ENCODE measurements at places on chromosomes 1 and 21.
A peak's percentile ranks its signal among the peaks of the same experiment; 100 is the strongest.

GRCh38 chr1:165551469-165551868 lies 7.7 kb downstream of the LRRC52 start:
- DNase-seq: no peak

GRCh38 chr1:87878873-87879272 lies 550.2 kb downstream of the LMO4 start:
- DNase-seq: no peak

DNA sequence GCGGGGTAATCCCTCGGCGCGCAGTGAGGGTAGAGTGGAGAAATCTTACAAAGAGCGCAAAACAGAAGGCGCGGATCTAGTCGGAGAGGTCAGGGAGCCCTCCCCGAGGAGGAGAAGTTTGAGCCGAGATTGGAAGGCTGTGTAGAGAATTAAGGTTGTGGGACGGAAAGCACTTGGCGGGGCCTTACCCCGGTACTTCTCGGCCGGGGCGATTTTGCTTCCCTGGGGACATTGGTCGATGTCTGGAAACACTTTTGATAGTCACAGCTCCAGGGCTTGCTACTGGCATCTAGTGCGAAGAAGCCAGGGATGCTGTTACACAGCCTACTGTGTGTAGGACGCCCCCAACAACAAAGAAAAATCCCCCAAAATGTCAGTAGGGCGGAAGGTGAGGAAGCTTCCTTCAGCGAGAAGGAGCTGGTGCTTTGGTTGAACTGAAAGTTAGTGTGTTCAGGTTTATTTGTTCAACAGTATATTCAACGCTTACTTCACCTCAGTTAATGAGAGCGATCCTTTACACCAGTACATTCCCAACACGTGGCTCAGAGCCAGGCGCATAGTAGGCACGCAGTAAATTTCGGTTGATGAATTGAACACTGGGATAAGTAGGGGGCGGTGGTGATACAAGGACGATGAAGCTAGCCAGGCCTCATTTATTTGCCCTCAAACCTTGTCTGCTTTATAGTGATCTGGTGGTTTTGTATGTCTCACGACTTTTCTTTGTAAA lies 807 bp downstream of the CEP85 start:
- no peak for DNase-seq

- DNase-seq: no peak
Measured at GRCh38 chr1:235397733-235398132, 30.5 kb downstream of the TBCE start.

GRCh38 chr1:53600561-53600960 lies 138.4 kb downstream of the GLIS1 start:
- no peak for DNase-seq

- DNase-seq: no peak
Measured at GRCh38 chr1:204280099-204280961, 66.5 kb upstream of the GOLT1A start.

DNA sequence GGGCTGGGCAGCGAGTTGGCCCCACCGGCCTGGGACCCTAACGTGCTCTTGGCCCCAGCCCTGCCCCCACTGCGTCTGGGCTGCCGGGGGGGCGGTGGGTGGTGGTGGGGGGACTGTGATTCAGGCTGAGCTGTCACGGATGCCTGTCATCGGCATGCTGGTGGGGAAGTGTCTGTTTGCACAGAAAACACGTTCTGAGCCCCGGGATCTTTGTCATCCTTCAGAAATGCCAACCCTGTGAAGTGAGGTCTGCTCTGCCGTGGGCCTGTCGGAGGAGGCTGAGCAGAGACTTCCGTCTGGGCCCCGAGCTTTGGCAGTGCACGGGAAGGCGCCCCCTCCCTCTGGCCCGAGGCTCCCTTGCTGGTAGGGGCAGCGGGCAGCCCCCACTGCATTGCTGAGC lies 24.3 kb upstream of the PLCH2 start:
- peak; percentile 62 for DNase-seq

DNA sequence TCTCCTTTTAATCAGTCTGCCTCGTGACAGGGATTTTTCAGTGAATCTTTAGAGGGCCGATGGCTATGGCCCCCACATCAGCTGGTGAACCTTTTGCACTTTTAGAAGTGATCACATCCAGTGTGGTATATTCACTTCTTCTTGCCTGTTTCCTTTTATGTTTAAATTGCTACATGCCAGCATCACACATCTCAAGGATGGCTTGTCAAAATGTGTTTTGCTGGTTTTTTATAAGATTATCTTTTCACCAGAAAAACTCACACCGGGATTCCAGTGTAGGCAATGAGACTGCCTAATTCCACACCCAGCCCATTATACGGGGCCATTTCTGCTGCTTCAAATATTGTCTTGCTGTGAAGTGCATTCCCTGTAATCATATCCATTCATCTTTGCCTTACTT lies 1151.7 kb upstream of the ADGRL4 start:
- no peak for DNase-seq

DNA sequence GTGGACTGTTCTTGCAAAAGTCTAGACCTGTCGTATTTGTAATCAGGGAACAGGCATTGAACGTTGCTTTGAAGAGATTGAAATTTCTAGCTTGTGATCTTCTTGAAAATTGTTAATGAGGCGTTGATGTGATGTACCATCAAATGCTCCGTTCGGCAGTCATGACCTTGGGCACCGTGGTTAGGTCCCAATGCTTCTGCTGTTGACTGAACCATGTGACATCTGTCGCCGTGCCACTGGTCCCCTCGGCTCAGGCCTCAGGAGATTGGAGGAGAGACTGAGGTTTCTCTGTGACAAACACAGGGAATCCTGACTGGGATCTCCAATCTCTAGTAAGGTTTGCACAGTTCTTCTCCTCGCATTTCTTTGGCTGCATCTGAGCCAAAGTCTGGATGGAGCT lies 18.1 kb upstream of the KCNAB2 start:
- no peak for DNase-seq

GRCh38 chr1:217660353-217661062 lies 29.4 kb downstream of the SPATA17 start:
- no peak for DNase-seq

DNA sequence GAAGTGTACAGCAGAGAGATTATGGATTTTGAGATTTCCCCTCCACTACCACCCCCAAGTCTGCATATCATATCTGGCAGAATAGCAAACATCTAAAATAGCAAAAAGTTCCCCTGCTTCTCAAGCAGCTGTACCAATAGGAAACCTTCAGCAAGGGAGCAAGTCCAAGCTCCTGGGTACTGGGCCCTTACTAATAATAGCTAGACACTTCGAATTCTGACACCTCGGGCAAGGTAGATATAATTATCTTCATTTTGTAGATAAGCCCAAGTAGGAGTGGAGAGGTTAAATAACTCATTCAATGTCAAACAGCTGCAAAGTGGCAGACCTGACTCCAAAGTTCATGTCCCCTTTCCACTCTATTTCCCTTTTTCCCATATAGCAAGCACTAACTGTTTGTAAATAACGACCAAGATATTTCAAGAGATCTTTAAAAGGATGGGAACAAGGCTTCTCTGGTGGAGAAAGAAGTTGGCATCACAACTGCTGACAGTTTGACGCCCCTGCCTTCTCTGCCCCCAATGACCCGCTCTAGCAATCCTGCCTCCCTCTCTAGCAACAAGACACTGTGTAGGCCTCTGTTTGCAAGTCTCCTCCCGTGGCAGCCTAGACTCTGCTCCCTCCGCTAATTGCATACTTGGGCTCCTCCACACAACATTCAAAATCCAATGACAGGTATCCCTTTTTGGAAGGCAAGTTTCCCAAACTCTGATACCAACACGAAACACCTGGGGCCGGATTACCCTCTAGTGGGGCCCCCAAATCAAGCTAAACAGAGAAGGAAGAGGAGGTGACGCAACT lies 18.7 kb upstream of the ADAR start:
- DNase-seq: no peak

DNA sequence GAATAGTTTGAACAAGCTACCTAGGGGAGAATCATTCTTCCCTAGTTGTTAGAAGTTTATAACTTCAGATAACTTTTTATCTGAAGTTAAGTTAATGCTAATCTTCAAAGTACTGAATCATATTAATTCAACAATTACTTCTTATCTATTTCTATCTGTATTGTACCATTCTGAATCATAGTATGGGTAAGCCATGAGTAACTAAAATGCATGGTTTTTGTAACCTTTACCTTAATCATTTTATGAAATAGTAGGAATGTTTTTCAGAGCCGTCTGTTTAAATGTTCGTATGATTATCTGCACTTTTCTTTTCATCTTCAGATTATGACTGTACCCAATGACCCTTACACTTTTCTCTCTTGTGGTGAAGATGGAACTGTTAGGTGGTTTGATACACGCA lies 50.3 kb upstream of the MPC2 start:
- no peak for DNase-seq

DNA sequence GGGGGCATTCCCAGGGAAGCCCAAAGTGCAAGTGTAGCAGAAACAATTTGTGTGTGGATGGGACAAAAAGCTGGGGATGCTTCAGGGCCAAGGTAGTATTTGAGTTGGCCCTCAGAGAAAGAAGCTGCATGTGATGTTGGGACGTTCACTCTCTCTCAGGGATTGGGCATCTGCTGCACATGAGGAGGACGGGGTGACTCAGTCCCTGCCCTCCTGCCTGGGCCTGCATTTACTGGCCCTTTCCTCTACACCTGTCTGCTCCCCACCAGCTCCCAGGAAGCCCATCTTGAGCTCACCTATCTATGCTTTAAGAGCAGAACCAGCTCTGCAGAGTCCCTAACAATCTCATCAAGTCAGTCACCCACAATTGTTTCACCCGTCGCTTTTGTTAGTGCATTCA lies 23.5 kb upstream of the MPZL1 start:
- DNase-seq: no peak

DNA sequence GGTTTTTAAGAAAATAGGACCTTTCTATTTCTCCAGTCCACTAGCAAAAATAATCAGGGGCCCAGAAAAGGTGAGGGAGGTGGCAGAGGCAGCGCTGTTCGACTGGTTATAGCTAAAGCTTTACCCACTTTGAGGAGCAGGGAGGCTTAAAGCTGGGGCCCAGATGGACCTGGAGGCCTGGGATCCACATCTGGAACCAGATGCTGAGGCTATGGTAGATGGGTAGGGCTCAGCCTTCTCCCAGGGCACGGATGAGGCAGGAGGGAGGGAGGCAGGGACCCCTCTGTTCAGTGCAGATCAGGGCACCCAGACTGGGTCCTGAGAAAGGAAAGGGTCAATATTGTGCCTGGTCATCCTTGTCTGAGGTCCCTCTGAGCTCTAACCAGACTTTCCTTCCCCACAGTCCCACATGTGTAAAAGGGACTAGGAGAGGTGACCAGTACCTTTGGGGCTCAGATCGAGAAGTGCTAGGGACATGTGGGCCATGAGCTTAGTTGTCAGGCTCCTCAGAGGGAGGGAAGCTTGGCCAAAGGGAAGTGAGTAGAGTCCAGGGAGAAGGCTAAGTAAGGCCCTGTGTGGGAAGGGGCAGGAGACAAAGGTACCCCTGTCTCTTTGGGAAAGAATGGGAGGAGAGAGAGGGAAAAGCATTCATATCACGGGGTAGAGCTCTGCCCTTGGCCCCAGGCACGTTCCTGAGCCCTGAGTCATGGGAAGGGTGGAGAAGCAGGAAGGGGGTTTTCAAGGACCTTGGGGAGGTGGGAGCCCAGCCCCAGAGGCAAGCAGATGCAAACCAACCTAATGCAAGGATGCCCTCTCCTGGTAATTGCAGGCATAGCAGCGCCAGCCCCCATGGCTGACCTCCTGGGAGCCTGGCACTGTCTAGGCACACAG lies 15.4 kb downstream of the LMNA start:
- peak; percentile 78 for DNase-seq

DNA sequence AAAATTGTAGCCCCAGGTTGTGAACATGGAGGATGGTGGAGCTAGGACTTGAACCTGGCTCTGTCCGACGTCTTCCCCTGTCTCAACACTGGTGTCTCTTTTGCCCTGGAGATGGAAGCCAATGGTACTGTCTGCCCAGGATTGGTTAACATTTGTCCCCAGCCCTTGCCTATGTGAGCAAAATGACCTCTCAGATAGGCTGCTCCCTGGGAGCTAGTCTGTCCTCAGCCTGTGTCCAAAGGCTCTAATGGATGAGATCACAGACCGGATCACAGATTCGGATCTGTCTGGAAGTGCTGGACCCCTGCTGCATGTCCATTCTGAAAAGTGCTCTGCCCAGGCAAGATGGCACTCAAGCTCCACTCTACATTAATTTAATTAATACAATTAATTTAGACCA lies 394.4 kb upstream of the VAMP3 start:
- no peak for DNase-seq

GRCh38 chr1:53332833-53333232 lies 5.0 kb upstream of the LRP8 start:
- DNase-seq: peak; percentile 1

DNA sequence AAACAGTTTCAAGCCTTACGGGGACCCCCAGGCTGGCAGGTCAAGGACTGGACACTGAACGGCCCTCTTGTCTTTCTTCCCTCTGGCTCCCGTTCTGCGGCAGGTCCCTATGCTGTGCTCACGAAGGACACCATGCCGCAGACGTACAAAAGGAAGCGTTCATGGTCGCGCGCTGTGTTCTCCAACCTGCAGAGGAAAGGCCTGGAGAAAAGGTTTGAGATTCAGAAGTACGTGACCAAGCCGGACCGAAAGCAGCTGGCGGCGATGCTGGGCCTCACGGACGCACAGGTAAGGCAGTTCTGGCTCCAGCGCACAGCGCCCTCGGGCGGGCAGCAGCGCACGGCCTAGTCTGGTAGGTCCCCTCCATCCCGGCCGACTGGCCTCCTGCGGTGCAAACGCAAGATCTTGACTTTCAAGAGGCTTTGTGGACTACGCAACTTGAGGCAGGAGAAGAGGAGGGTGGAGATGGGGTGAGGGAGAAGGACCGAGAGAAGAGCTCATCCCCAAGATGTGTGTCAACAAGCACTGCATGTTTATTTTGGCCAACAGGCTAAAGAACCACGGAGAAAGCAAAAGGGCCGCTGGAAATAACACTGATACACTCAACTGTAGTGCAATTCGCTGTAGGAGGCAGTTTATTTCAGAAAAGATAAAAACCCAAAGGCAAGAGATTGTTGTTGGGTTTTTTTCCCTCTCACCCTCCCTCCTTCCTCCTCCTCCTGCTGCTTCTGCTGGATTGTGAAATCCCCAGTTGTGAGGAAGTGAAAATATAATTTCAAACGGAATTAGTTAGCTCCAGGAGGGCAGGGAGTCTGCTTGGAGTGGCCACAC lies 3.0 kb downstream of the HLX start:
- no peak for DNase-seq

DNA sequence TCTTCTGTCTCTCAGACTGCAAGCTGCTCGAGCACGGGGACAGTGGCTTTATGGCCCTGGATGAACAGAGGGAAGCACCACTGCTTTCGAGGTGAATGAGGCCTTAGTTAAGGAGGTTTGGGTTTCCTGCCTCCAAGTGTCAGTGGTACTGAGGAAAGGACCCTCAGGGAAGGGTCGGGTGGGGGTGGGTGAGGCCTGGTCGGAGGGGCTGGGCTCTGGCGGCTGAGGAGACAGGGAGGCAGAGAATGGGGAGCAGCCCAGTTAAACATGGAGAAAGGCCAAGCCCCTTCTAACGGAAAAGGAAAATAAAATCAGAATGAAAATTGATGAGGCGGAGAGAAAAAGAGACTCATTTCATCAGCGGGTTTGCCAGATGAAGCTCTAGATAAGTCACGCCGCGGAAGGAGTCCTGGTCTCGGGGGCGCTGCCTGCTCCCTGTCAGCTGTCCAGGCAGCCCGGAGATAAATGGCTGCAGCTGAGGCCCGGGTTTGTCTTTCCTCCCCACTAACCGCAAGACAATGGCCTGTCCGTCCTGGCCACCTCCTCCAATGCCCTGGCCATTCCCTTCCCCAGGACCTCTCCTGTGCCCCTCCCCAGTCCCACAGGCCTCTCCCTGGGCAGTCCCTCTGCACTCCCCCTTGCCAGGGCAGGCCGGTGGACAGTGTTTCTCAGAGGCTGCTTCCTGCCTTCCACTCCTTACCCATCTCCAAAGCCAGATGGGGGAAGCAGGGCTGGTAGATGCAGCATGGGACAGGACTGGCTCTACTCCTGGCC lies 55.2 kb downstream of the LRRN2 start:
- no peak for DNase-seq

Measured in head of caudate nucleus (tissue), 42 donors.